ENCODE measurements at places on chromosomes 7 and 10.

DNA sequence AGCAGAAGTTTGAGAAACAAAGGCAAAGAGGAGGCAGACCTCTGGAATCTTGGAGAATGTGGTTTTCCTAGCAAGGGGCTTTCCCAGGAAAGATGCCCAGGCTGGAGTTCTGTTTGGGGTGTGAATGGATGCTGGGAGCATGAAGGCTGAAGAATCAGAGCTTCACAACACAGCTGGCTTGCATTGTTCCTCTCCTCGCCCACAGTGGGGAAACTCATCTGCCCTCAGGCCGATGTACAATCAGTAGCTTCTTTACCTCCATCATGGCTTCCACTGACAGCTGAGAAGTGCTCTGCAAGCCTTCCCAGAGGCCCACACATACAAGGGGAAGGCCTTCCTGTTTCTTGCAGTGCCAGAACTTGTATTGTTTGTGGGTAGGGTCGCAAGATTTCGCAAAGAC is 90.8 kb upstream of the HECTD2 start:
- no peak for DNase-seq
- no peak overlapping the region for H3K4me3 ChIP-seq
- no peak overlapping the region for H3K27ac ChIP-seq
- no peaks in the 10 kb centered on the region for H3K27me3 ChIP-seq
- peaks cover 1% of the 10 kb centered on the region for H3K4me1 ChIP-seq
- H3K36me3 ChIP-seq: no peaks in the 10 kb centered on the region

GRCh38 chr10:44993922-44994751 is 6.6 kb upstream of the ZNF22 start:
- no peaks in the 10 kb centered on the region for H3K36me3 ChIP-seq
- no peak for DNase-seq
- H3K4me1 ChIP-seq: peaks cover 27% of the 10 kb centered on the region
- H3K27ac ChIP-seq: no peak overlapping the region
- H3K4me3 ChIP-seq: no peak overlapping the region

DNA sequence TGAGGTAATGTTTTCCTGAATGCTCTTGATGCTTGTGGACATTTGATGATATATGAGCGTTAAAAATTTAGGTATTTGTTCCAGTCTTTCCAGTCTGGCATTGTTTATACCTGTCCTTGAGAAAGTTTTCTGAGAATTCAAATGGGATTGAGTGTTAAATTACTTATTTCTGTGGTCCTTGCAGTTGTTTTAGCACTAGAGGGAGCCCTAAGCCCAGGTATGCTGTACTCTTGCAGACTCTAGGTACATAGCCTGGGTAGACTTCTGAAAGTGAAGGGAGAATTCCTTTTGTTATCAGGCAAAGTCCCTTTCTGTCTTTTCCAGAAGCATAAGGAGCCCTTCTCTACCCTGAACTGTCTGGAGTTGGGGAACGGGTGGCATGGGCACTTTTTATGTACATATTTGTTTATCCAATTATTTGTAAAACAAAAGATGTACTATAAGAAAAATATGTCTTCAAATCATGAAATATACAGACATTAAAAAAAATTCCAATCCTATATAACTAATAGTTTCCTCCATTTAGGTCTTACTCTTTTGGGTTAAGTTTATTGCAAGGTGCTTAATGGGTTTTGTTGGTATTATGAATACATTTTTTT is 262.1 kb downstream of the ATRNL1 start:
- peak; percentile 18 for DNase-seq
- no peak overlapping the region for H3K27ac ChIP-seq
- no peak overlapping the region for H3K4me3 ChIP-seq
- no peaks in the 10 kb centered on the region for H3K27me3 ChIP-seq

- H3K4me1 ChIP-seq: no peaks in the 10 kb centered on the region
- H3K4me3 ChIP-seq: no peak overlapping the region
- peaks cover 12% of the 10 kb centered on the region for H3K36me3 ChIP-seq
- peaks cover 37% of the 10 kb centered on the region for H3K27me3 ChIP-seq
- no peak overlapping the region for H3K27ac ChIP-seq
Observed at GRCh38 chr10:99652800-99653390, 6.4 kb upstream of the ENTPD7 start.

GRCh38 chr10:17655009-17655408 is 11.1 kb downstream of the STAM start:
- H3K27me3 ChIP-seq: no peaks in the 10 kb centered on the region
- no peak overlapping the region for H3K27ac ChIP-seq
- H3K4me3 ChIP-seq: no peak overlapping the region
- H3K36me3 ChIP-seq: peaks cover 36% of the 10 kb centered on the region

DNA sequence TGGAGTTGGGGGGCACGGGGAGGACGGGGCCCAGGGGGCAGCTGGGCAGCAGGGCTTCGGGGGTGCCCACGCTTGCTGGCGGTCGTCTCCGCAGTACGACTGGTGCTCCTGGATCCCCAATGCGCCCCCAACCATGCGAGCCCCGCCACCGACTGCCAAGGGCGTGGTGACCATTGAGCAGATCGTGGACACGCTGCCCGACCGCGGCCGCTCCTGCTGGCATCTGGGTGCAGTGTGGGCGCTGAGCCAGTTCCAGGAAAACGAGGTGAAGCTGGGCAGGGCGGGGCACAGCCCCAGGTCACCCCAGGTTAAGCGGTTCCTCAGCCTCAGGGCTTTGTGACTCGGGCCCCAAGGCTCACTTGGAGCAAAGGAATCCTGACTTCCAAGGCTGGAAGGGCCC is 70.0 kb downstream of the ALOX5 start:
- DNase-seq: no peak
- no peak overlapping the region for H3K4me3 ChIP-seq
- no peaks in the 10 kb centered on the region for H3K27me3 ChIP-seq
- H3K4me1 ChIP-seq: no peaks in the 10 kb centered on the region
- no peak overlapping the region for H3K27ac ChIP-seq
- no peaks in the 10 kb centered on the region for H3K36me3 ChIP-seq

GRCh38 chr7:101126651-101127459 is at the start of gene SERPINE1:
Gene SERPINE1 (plus strand): TSS chr7:101127104. CDS start chr7:101128394, 1,290 bp downstream.
- peaks cover 7% of the 10 kb centered on the region for H3K27me3 ChIP-seq
- peaks cover 39% of the 10 kb centered on the region for H3K4me1 ChIP-seq
- H3K27ac ChIP-seq: peak within 1 kb of the TSS; percentile 38
- H3K4me3 ChIP-seq: peak within 1 kb of the TSS; percentile 44
- DNase-seq: peak; percentile 33
- no peaks in the 10 kb centered on the region for H3K36me3 ChIP-seq

- no peak for DNase-seq
- H3K27ac ChIP-seq: no peak overlapping the region
- H3K27me3 ChIP-seq: no peaks in the 10 kb centered on the region
Observed at GRCh38 chr10:126661356-126661755, 9.1 kb downstream of the C10orf90 start.

- H3K27me3 ChIP-seq: no peaks in the 10 kb centered on the region
- H3K4me3 ChIP-seq: no peak overlapping the region
- no peak for DNase-seq
- peaks cover 48% of the 10 kb centered on the region for H3K4me1 ChIP-seq
- peaks cover 35% of the 10 kb centered on the region for H3K36me3 ChIP-seq
- peak overlapping the region; percentile 20 for H3K27ac ChIP-seq
Observed at GRCh38 chr10:122147663-122148062, 123.4 kb upstream of the BTBD16 start.

DNA sequence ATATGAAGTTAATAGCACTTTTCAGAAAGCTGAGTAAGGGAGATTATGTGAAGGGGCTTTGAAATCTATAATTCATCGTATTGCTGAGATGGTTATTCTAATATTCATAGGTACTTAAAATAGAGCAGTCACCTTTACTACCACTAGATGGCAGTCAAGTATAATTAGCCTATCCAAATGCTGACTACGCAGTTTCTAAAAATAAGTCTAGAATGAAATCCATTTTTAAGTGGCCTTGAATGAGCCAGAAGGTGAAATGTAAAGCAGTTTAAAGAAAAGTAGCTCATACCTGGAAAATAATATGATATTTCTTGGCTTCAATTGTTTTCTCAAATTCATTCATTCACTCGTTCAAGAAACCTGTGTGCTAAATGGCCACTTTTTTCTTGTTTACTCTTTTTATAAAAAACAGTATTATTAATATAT is 1277.1 kb downstream of the GATA3 start:
- DNase-seq: no peak
- no peaks in the 10 kb centered on the region for H3K36me3 ChIP-seq
- no peak overlapping the region for H3K27ac ChIP-seq

DNA sequence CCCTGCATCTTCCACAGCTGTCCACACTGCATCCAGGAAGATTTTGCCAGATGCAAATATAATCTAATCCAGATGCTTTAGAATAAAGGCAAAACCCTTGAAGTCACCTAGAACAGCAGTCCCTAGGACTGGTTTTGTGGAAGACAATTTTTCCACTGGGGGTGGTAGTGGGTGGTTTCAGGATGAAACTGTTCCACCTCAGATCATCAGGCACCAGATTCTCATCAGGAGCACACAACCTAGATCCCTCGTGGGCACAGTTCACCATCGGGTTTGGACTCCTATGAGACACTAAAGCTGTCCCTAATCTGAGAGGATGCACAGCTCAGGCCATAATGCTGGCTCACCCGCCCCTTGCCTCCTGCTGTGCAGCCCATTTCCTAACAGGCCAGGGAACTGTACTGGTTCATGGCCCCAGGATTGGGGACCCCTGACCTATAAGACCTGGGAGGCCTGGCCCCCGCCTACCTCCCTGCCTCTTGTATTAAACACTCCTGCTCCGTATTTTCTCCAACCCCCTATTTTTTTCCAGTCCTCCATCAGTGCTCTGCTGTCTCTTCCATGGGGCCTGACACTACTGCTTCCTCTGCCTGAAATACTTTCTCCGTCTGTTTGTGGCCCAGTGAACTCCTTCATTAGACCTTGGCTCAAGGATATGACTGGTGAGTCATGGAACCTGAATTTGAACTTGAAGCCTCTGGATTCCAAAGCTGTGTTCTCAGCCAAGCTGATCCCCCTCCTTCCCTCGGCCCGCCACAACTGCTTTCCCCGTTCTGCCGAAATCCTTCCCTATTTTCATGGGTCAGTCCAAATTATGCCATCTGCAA is 79.9 kb upstream of the RHEB start:
- H3K4me3 ChIP-seq: no peak overlapping the region
- peaks cover 2% of the 10 kb centered on the region for H3K36me3 ChIP-seq
- H3K27ac ChIP-seq: peak overlapping the region; percentile 4
- no peak for DNase-seq

DNA sequence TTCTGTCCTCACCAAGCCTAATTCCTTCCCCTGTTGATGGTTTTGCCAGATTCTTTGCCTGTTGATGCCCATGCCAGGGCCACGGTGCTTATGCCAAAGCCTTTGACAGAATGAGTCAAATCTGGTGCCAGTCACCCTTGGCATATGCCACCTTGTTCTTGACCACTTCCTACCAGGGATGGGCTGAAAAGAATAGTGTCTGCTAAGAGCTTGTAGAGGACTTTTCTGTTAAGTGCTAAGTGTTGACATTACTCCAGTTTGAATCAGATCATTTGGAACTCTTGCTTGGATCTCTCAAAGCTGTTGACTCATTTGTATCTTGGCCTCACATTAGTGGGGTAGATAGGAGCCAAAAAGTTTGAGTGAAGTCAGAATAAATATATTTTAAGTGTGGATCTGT is 661.2 kb downstream of the AUTS2 start:
- H3K36me3 ChIP-seq: peaks cover 4% of the 10 kb centered on the region
- peaks cover 3% of the 10 kb centered on the region for H3K4me1 ChIP-seq
- H3K4me3 ChIP-seq: no peak overlapping the region
- no peak for DNase-seq
- H3K27ac ChIP-seq: no peak overlapping the region
- no peaks in the 10 kb centered on the region for H3K27me3 ChIP-seq

GRCh38 chr7:73852500-73852899 is 8.5 kb upstream of the TMEM270 start:
- DNase-seq: no peak
- no peak overlapping the region for H3K4me3 ChIP-seq
- H3K27me3 ChIP-seq: peaks cover 35% of the 10 kb centered on the region
- H3K4me1 ChIP-seq: no peaks in the 10 kb centered on the region
- H3K27ac ChIP-seq: no peak overlapping the region

DNA sequence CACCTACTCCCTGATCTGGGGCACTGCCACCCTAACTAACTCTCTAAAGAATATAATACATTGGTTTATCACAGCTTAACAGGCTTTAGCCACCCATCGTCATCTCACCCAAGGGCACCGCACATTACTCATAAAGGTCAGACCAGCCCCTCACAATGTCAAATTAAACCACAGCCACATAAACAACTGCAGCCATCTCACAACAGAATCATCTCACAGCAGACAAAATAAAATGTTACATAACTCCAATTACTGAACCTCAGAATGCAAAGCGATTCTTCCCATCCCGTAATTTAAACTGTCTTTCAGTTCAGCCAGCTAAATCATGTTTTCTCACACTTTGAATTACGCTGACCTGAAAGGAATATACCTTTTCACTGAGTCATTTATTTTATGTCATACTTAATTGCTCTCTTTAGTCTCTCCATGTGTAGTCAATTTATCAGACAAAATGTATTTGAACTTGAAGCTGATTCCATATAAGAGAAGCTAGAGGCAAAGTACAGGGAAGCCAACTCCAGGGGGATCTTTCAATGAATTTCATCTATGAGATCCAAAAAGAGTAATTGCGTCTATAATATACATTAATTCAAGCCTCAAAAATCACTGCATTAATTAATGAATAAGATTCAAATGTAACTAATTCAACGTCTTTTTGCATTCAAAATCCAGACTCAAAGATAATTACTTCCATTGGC is 96.9 kb upstream of the NEBL start:
- no peak for DNase-seq
- no peak overlapping the region for H3K4me3 ChIP-seq
- H3K27ac ChIP-seq: no peak overlapping the region
- no peaks in the 10 kb centered on the region for H3K27me3 ChIP-seq
- H3K36me3 ChIP-seq: no peaks in the 10 kb centered on the region

DNA sequence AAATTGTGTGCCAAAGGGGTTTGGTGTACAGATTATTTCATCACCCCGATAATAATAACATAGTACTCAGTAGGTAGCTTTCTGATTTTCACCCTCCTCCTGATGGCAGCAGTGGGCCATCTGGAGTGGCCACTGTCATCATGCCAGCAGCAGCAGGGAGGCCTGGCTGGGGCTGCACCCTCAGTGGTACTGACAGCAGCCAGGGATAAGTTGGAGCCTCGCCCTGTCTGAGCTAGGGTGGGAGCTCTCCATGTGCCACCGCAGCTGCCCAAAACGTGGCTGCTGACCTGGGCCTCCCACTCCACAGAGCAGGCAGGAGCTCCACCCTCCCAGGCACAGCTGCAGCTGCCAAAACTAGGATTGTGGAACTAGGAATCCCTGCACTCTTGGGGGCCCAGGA is 700.8 kb upstream of the KCND2 start:
- no peak overlapping the region for H3K4me3 ChIP-seq
- DNase-seq: no peak
- no peaks in the 10 kb centered on the region for H3K27me3 ChIP-seq
- no peaks in the 10 kb centered on the region for H3K4me1 ChIP-seq
- H3K36me3 ChIP-seq: no peaks in the 10 kb centered on the region

DNA sequence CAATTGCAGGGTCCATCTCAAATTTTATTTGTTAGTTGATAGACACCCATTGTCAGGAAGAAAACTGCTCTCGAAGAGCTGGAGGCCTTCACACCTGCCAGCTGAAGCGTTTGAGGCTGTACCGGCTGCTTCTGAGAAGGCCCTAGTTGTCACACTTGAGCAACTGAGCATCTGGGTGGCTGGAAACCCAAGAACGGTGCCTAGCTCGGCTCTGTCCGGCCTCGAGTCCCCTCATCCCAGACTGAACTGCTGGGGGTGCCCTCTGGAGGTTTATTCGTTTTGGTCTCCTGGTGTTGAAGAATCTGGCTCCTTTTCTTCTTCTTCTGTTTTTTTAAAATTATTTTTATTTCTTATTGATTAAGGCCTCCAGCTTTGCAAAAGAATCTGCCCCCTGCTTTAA is 59.3 kb upstream of the EXOC6 start:
- no peak for DNase-seq
- no peak overlapping the region for H3K4me3 ChIP-seq
- peaks cover 1% of the 10 kb centered on the region for H3K27me3 ChIP-seq
- H3K27ac ChIP-seq: no peak overlapping the region

Measured in neural crest cell (in vitro differentiated cells).